ENCODE measurements at places on chromosomes 4 and X.

- DNase-seq: no peak
Observed at GRCh38 chr4:12270546-12270945, 841.9 kb upstream of the HS3ST1 start.

- peak; percentile 58 for DNase-seq
Observed at GRCh38 chr4:129362691-129363274, 266.8 kb downstream of the C4orf33 start.

DNA sequence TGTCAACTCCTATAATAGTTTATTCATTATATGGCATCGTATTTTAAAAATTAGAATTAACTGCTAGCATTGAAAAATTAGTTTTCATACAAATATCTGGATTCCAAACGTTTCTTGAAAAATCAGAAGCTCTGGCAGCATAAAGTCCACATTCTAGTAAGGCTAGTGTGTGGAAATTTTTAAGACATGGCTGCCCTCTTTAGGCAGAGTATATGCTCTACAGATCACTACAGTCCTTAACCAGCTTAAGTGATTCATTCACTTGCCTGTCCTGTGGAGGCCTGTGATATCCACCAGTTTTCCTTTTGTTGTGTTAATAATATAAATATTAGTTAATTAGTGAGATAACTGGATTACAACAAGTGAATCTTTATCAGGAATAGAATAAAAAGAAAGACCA, 287.2 kb downstream of the OPHN1 start:
- no peak for DNase-seq

GRCh38 chr4:143771269-143771668, 70.8 kb upstream of the FREM3 start:
- DNase-seq: no peak

DNA sequence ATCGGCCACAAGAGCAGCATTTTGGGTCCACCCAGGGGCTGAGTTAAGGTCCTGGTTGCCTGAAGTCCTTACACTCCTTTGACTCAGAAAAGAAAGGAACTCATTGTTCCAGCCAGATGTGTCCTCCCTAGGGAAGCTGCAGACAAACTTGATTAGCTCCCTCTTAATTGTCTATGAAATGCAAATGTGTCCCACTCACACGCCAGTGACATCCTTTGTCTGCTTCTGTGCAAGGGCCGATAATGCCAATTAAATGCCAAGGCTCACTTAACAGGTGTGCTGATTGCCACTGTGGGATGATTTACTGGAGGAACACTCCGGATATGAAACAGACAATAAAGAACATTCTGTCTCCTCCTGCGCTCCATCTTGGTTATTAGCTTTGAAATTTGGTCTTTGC, 332.9 kb upstream of the CPEB2 start:
- no peak for DNase-seq
